Thoracic aorta (tissue), 2 donors: ENCODE measurements at places on chromosomes 6 and 20.
A peak's percentile ranks its signal among the peaks of the same experiment; 100 is the strongest.

- DNase-seq: no peak
These were observed 19.7 kb upstream of the MTCL3 start for GRCh38 chr6:127538750-127539264.

DNA sequence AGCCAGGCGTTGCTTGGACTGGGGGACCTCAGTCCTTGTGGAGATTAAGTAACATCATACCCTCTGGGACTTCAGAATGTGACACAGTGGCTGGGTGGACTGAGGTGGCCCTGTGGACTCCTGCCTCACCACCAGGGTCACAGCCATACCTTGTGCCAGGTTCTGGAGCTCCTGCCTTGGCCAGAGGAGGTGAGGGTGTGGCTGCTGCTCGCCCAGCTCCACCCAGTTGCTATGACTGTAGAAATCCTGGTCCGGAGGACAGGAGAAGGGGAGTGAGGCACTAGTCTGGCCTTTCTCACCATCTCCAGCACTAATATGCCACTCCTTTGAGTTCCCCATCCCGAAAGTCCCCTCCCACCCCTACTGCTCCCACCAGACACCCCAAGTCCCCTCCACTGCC lies 1.9 kb downstream of the VWA7 start:
- no peak for DNase-seq

GRCh38 chr6:28543651-28544610 lies 18.2 kb downstream of the GPX5 start:
- no peak for DNase-seq

GRCh38 chr6:44580901-44581300 lies 193.4 kb downstream of the CDC5L start:
- DNase-seq: no peak

DNA sequence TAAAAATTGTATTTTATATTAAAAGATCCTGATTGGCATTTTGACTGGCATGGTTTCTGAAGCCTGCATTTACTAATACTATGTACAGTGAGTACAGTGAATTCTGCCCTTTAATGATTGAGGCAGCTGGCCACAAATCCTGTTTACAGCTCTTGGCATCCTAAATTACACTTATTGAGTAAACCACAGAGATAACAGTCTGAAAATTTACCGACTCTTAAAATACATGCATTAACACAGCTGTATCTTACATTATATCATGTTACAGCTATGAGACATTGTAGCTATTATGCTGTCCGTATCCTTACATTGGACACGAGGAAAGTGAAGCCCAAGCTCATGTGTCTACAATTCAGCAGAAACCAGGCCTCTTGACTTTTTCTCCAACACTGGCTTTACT lies 90.8 kb downstream of the FAM83B start:
- DNase-seq: no peak

- DNase-seq: no peak
These were observed 178.9 kb downstream of the FUT9 start for GRCh38 chr6:96194675-96195074.

DNA sequence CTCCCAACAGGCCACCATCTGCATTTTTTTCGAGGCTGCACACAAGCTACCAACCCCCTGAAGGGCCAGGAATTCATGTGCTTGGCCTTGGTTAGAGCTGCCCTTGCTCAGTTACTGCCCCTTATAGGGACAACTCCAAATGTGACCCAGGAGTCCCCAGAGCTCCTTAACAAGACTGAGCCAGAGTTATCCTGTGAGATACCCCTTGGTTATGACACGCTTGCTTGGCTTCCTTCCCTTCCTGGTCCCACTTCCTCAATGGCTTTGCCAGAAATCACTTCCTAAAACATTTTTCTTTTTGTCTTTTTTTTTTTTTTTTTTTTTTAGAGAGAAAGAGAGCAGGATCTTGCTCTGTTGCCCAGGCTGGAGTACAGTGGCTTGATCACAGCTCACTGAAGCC lies 8.9 kb downstream of the TREM1 start:
- DNase-seq: no peak

GRCh38 chr6:30882759-30883684 lies 1.3 kb upstream of the DDR1 start:
- DNase-seq: no peak

DNA sequence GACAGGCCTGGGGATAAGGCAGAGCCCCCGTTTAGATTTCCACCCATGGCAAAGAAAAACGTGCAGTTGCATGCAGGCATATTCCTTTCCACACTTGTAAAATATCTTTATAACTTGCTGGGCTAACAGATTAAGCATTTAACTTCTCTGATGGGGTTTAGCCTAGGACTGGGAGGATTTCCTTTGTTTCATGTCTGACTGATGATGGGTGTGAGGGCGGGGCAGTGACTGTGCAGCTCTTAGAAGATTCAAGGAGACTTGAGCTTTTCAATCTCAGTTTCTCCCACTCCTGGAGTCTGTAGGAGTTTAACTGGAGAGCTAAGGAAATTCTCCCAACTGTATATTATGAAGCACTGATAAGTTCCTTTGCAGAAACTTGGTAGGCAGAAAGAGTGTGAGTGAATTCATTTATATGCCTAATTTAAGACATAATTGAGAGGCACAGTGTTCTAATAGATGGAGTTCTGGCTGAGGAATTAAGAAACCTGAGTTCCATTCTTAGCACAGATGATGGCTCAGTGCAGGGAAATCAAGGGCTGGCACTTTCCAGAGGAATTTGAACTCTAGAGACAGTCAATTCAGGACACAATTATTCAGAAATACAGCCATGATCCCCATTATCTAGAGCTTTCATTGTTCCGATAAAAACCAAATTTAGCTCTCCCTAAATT lies 214.6 kb upstream of the CNR1 start:
- DNase-seq: no peak

DNA sequence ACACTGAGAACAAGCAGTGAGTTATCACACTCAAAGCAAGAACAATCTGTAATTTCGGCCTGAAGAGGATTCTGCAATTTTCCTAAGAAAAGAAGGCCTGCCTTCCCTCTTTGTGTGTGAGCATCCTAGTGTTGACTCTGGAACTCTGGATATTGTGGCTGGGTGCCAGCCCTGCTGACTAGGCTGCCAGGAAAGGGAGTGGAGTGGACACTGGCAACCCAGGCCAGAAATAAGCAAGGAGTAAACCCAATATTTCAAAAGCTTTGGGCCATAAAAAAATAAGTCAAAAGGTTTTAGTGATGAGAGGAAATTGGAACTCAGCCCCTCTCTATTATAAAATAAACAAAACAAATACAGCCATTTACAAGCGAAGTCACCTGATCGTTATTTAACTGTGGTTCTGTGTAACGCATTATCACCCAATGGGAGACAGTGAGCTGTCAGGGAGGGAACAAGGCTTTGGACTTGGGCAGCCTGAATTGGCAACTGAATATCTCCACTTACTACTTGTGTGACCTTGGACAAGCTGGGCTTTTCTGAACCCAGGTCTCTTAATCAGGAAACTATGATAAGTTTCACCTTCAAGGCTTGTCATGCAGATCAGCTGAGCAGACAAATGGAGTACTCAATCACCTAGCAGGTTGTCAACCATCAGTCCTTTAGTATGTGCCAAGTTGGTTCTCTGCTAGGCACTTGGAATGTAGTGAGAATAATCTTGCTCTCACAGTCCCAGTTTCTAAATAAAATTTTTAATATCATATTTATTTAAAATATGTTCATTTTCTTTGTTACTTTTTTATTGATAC lies 196.2 kb downstream of the PAX1 start:
- DNase-seq: no peak

DNA sequence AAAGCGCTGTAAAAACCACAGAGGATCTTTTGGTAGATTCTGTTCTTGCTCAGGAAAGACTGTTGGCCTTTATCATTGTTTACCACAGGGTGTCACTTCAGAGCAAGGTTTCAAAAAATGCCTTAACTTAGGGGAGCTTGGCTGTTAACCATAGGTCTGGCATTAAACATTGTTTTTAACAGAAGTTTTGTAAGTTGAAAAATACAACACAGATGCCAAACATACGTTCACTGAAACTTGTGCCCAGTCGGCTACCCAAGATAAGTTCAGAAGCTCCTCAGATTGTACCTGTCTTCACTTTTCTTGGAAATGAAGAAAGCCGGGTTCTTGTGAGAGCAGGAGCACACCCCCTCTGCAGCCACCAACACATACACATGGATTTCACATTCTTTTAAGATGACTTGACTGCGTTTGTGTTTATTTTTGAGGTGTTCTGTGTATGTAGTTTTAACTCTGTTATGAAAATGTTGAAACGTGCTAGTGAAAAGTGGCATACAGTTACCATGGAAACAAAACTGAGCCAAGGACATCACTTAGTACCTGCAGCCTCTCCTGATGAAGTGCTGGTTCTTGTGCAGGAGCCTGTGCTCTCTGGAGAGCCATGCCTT lies 64.9 kb downstream of the SYCP2L start:
- no peak for DNase-seq

- DNase-seq: no peak
These were observed 67.0 kb upstream of the PDE7B start for GRCh38 chr6:135784507-135784906.

GRCh38 chr20:51014797-51015722 lies 7.8 kb downstream of the KCNG1 start:
- no peak for DNase-seq

GRCh38 chr6:109373762-109374161 lies 8.5 kb downstream of the CD164 start:
- no peak for DNase-seq

- no peak for DNase-seq
These were observed 190.6 kb downstream of the SIM1 start for GRCh38 chr6:100274147-100274546.

DNA sequence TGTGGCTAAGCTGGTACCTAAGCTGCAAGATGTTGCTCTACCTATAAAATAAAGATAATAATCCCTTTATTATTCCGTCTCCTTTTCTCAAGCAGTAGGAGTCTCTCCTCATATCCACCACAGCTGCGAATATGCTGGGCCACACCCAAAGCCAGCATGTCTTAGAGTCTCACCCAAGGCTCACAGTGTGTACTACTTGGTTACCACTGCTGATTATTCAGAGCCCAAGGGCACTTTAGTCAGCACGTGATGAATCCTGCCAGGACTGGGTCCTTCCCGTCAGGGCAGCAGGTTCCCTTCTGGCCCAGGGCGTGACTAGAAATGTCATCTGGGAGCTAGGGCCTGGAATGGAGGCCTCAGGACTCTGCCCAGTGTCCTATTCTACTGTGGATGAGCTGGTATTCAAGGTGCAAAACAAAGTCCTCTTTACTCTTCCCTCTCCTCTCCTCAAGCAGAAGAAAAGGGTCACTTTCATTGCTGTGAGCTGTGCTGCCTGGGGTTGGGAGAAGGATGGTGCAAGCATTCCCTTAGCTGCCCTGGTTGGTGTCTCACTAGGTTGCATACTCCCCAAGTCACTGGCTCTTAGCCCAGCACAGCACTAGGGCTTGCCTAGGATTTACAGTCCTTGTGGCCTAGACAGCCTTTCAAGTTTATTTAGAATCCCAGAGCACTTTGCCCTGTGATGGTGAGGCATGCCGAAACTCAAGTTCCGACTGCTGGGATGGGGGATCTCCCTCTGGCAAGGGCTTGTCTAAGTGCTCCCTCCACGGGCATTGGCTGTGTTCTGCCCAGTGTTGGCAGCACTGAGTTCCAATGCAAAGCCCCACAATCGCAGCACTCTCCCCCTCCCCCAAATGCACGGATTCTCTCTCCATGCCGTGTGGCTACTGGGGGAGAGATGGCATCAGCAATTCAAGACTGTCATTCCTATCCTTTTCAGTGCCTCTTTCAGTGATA lies 320.2 kb downstream of the BTBD9 start:
- DNase-seq: no peak

DNA sequence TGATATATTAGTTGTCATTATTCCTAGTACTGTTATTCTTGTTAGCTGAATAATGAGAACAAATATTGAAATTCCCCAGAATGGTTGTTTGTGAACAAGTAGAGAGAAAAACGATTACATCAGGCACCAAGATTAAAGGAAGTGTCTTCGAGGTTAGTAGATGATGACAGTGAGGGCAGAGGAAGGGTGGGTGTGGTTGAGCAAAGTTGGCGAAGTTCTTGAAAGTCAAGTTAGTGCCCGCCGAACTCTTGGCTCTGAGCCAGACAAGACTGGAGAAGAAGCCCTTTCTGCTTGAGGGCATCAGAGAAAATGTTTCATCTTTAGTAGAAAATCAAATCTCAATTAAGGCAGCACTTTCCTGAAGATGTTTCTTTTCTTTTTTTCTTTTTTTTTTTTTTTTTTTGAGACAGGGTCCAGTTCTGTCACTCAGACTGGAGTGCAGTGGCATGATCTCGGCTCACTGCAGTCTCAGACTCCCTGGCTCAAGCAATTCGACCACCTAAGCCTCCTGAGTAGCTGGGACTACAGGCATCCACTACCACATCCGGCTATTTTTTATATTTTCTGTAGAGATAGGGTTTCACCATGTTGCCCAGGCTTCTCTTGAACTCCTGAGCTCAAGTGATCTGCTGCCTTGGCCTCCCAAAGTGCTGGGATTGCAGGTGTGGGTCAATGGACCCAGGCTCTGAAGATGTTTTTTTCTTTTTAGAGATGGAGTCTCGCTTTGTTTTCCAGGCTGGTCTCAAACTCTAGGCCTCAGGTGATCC lies 77.1 kb downstream of the SGK1 start:
- DNase-seq: peak; percentile 28

GRCh38 chr6:137254966-137255365 lies 35.8 kb upstream of the IFNGR1 start:
- DNase-seq: no peak

GRCh38 chr6:47687432-47687831 lies 10.9 kb upstream of the ADGRF4 start:
- no peak for DNase-seq

- DNase-seq: no peak
These were observed 34.1 kb downstream of the RAB44 start for GRCh38 chr6:36731622-36732310.

GRCh38 chr6:129590408-129591022 lies 119.5 kb downstream of the ARHGAP18 start:
- DNase-seq: no peak

GRCh38 chr6:24228681-24229255 lies 102.8 kb downstream of the NRSN1 start:
- DNase-seq: no peak

GRCh38 chr20:48154040-48154765 lies 368.9 kb upstream of the SULF2 start:
- no peak for DNase-seq

- DNase-seq: no peak
These were observed 23.4 kb upstream of the SCUBE3 start for GRCh38 chr6:35190306-35190705.

- no peak for DNase-seq
These were observed 430.3 kb downstream of the TFAP2A start for GRCh38 chr6:9984607-9985006.

- no peak for DNase-seq
These were observed 512.2 kb upstream of the MARCKS start for GRCh38 chr6:113344969-113345368.

- DNase-seq: no peak
These were observed at the start of gene ECT2L for GRCh38 chr6:138795809-138796603. Gene ECT2L (plus strand): TSS chr6:138796087. CDS start chr6:138813275, 17,188 bp downstream.

DNA sequence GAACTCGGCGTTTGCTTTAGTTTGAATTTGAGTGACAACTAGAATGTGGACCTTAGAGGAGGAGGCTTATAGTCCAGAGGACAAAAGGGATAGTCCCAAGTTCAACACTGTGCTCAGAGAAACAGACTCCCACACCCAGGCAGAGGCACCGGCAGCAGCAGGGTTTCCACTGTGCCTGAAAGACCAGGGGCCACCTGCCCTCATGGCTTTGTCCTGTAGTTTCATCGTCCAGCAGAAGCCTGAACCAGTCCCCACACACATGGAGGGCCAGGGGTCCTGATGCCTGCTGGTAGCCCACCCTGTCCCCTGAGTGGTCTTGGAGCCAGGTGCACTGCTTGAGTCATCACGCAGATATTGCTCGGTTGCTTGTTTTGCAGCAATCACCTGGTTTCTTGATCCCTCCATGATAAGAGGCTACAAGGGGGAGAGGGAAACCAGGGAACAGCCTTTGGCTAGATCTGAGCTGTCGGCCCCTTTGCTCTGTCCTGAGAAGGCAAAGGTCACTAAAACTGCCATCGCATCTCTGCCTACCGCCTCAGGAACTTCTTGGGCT lies 7.2 kb upstream of the ACSS1 start:
- DNase-seq: no peak
